Hepatocyte (in vitro differentiated cells): ENCODE measurements at places on chromosomes 12 and 14. TPM values are rescaled to one million over a fixed set of nuclear protein-coding genes. Genes with fewer than 3 reads are reported as not detected.

DNA sequence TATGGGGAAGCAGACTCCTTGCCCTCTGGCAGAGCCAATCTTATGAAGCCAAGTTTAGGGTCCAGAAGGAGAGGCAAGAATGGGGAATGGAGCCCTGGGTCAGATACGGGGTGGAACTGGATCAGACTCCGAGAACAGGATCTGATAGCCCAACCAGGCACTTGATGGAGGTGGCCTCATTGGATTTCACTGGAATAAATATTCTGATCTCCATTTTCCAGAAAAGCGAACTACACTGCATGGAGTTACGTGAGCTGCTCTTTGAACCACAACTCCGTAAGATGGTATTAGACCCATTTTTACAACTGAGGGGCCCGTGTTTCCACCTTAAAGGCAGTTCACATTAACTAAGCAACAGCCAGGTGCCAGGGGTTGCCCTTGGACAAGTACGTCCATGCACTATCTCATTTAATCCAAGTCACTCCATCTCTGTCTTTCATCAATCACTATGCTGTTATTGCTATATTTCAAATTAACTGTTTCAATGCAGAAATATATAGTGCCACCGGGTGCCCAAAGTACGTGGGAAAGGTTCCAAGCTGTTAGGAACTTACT, 155.2 kb downstream of the BCL11B start:
- DNase-seq = no peak

GRCh38 chr14:66916421-66916820, 272.8 kb upstream of the GARIN2 start:
- no peak for DNase-seq

- DNase-seq = no peak
Measured at GRCh38 chr14:90608929-90609341, 207.3 kb downstream of the TTC7B start.

ZBTB1 gene
- 60.4 and 65.3 TPM in 2 replicates for total RNA-seq

DNA sequence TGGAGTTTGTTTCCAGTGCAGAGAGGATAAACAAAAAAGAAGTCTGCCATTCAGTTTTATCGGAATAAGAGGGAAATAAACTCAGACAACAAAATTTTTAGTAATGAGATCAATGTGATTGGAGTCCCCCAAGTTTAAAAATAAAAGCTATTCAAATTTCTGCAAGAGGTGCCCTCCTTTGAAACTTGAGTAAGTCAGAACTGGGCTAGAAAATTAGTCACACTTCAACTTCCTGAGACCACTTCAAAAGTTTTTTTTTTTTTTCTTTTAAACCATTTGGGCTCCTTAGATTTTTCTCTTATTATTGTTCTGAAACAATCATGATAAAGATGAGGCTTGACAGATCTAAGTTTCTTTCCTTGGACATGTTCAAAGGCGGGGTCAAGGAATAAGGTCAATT, 3.2 kb downstream of the DACT1 start:
- no peak for DNase-seq

DNA sequence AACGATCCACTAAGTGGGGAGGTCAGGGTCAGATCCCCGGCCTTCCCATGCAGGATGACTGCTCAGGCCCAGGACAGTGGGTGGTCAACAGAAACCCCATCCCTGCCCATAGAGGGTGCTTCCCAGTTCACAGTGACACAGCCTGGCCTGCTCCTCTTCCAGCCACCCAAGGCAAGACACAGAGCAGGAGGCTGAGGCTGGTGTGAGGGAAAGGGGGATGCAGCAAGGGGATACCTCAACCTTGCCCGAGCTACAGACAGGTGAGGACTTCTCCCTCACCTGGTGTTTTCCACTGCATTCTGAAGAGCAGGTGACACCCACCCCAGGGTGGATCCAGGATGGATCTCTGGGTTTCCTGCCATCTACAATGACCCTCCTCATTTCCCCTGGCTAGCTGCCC, 106.7 kb downstream of the KIF26A start:
- no peak for DNase-seq

LTA4H gene
- 89.0 and 90.5 TPM in 2 replicates for total RNA-seq

IFI27 gene
- 1.1 and 1.8 TPM in 2 replicates for total RNA-seq
